Activated B cell treated with CpG ODN at 0.5 μM for 24 hours (primary cell): ENCODE measurements at places on chromosomes 2 and 18. TPM values are rescaled to one million over a fixed set of nuclear protein-coding genes. Genes with fewer than 3 reads are reported as not detected.
A peak's percentile ranks its signal among the peaks of the same experiment; 100 is the strongest.

STARD6 gene
- total RNA-seq = not detected in 2 replicates

GULP1 gene
- total RNA-seq = not detected in 2 replicates

IL1RL2 gene
- not detected in 2 replicates for total RNA-seq

ABHD1 gene
- 0.20 and 1.1 TPM in 2 replicates for total RNA-seq

CHN1 gene
- 0.61 and 0.80 TPM in 2 replicates for total RNA-seq

EMX1 gene
- total RNA-seq = 0.22 TPM in 1 of 2 replicates, not detected in the other

CHRNG gene
- not detected in 2 replicates for total RNA-seq

CYP26B1 gene
- total RNA-seq = not detected in 2 replicates

DNA sequence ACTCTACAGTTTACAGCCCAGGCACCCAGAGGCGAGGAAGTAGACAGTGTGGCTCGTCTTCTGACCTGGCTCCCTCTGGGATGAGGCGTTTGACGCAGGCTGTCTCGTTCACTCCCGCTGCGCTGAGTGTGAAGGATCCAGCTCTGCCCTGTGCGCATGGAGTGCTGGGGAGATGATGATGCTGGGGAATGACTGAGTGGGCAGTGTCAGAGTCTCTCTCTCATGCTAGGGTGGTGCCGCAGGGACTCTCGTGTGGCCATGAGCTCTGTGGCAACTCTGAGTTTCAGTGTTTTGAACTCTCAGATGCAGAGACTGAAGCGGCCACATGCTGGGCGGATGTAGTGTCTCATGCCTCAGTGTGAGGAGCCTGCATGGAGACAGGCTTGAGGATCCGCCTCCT lies 118.4 kb upstream of the TPO start:
- no peaks in the 10 kb centered on the region for H3K4me1 ChIP-seq
- no peaks in the 10 kb centered on the region for H3K36me3 ChIP-seq
- no peak overlapping the region for H3K27ac ChIP-seq
- no peak overlapping the region for H3K4me3 ChIP-seq

GRCh38 chr2:126909366-126909765 lies 10.7 kb downstream of the TEX51 start:
- no peaks in the 10 kb centered on the region for H3K36me3 ChIP-seq
- H3K4me3 ChIP-seq = no peak overlapping the region
- H3K27me3 ChIP-seq = no peaks in the 10 kb centered on the region
- no peak for DNase-seq
- H3K27ac ChIP-seq = no peak overlapping the region

- no peak for DNase-seq
- no peak overlapping the region for H3K27ac ChIP-seq
- H3K4me3 ChIP-seq = no peak overlapping the region
- no peaks in the 10 kb centered on the region for H3K27me3 ChIP-seq
- no peaks in the 10 kb centered on the region for H3K36me3 ChIP-seq
- H3K4me1 ChIP-seq = no peaks in the 10 kb centered on the region
Observed at GRCh38 chr2:20198001-20198400, 26.9 kb downstream of the SDC1 start.

GRCh38 chr18:34018336-34018735 lies 206.4 kb downstream of the NOL4 start:
- no peak overlapping the region for H3K27ac ChIP-seq
- no peaks in the 10 kb centered on the region for H3K36me3 ChIP-seq
- H3K4me3 ChIP-seq = no peak overlapping the region
- no peaks in the 10 kb centered on the region for H3K4me1 ChIP-seq
- no peaks in the 10 kb centered on the region for H3K27me3 ChIP-seq
- DNase-seq = no peak

GRCh38 chr2:191866195-191866594 lies 19.3 kb upstream of the CAVIN2 start:
- no peaks in the 10 kb centered on the region for H3K36me3 ChIP-seq
- H3K4me3 ChIP-seq = no peak overlapping the region
- peaks cover 3% of the 10 kb centered on the region for H3K27me3 ChIP-seq
- H3K4me1 ChIP-seq = no peaks in the 10 kb centered on the region
- H3K27ac ChIP-seq = no peak overlapping the region

DNA sequence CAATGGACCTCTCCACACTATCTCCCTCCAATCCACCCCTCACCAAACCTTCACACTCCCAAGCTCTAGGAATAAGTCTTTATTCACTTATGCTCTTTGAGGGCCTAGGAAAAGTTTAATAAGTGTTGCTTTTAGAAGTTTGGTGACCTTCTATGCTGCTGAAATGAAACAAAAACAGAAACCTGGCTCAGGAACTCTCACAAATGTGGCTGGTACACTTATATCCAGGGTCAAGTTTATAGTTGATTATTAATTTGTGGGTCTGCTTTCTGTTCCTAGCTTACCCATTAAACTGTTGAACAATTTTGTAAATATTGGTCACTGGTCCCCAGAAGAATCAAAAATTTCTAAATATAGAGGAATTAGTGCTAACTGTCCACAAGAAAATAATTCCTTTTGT lies 14.2 kb upstream of the ANKRD44 start:
- peak overlapping the region; percentile 68 for H3K4me3 ChIP-seq
- no peaks in the 10 kb centered on the region for H3K36me3 ChIP-seq
- no peak for DNase-seq
- peak overlapping the region; percentile 56 for H3K27ac ChIP-seq
